HFFc6 (cell line): ENCODE measurements at places on chromosomes 2 and 18. TPM values are rescaled to one million over a fixed set of nuclear protein-coding genes. Genes with fewer than 3 reads are reported as not detected.
A peak's percentile ranks its signal among the peaks of the same experiment; 100 is the strongest.

NDUFV2 gene
- total RNA-seq: 156 to 186 TPM (median 156 TPM) in 3 replicates

CPS1 gene
- 2.2 to 4.8 TPM (median 2.8 TPM) in 3 replicates for total RNA-seq

CAPN14 gene
- total RNA-seq: 0.07 to 0.10 TPM in 2 of 3 replicates, not detected in the other

POTEE gene
- 0.29 to 0.35 TPM (median 0.32 TPM) in 3 replicates for total RNA-seq

AFTPH gene
- total RNA-seq: 17.6 to 23.7 TPM (median 18.3 TPM) in 3 replicates

GRCh38 chr2:43708891-43709290 is 32.7 kb upstream of the C1GALT1C1L start:
- no peak for DNase-seq
- H3K36me3 ChIP-seq: no peaks in the 10 kb centered on the region
- H3K4me1 ChIP-seq: peaks cover 25% of the 10 kb centered on the region

GRCh38 chr2:71776227-71776626 is 322.9 kb downstream of the DYSF start:
- no peaks in the 10 kb centered on the region for H3K36me3 ChIP-seq
- H3K4me1 ChIP-seq: peaks cover 12% of the 10 kb centered on the region; the same call in 1 of the 2 replicates
- H3K4me3 ChIP-seq: no peak overlapping the region
- DNase-seq: no peak
- no peak overlapping the region for H3K27ac ChIP-seq

- H3K27ac ChIP-seq: no peak overlapping the region
- H3K4me1 ChIP-seq: no peaks in the 10 kb centered on the region; the same call in 1 of the 2 replicates
- DNase-seq: peak; percentile 96
- peaks cover 10% of the 10 kb centered on the region; the same call in 1 of the 2 replicates for H3K36me3 ChIP-seq
- no peak overlapping the region for H3K4me3 ChIP-seq
- no peaks in the 10 kb centered on the region for H3K27me3 ChIP-seq
Measured at GRCh38 chr18:3603421-3604234, 153.7 kb downstream of the TGIF1 start.

GRCh38 chr2:219736209-219736608 is 108.8 kb downstream of the SLC4A3 start:
- H3K4me3 ChIP-seq: no peak overlapping the region
- H3K36me3 ChIP-seq: no peaks in the 10 kb centered on the region
- peaks cover 10% of the 10 kb centered on the region; the same call in 1 of the 2 replicates for H3K27me3 ChIP-seq
- DNase-seq: peak; percentile 76
- H3K4me1 ChIP-seq: peaks cover 21% of the 10 kb centered on the region
- no peak overlapping the region for H3K27ac ChIP-seq

GRCh38 chr18:40120796-40121391 is 1834.1 kb upstream of the PIK3C3 start:
- H3K27ac ChIP-seq: no peak overlapping the region
- no peaks in the 10 kb centered on the region for H3K4me1 ChIP-seq
- H3K27me3 ChIP-seq: no peaks in the 10 kb centered on the region
- DNase-seq: no peak
- no peaks in the 10 kb centered on the region for H3K36me3 ChIP-seq

DNA sequence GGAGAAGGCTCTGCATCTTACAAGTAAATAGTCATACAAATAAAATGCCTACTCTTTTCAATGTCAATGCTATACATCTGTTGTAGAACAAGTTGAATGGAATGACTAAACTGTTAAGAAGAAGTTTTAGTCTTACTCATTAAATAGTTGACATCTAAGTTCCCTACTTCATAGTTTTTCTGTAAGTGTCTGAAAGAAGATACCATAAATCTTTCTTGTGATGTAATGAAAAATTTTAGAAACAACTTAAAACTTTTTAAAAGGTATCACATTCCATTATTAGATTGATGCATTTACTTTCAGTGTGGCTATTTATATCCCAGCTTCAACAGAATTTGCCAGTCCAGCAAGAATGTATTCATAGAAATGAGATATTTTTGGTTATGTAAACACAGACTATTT is 185.2 kb upstream of the EPC2 start:
- H3K4me3 ChIP-seq: no peak overlapping the region
- H3K27ac ChIP-seq: no peak overlapping the region
- H3K27me3 ChIP-seq: no peaks in the 10 kb centered on the region
- peak; percentile 6 for DNase-seq

DNA sequence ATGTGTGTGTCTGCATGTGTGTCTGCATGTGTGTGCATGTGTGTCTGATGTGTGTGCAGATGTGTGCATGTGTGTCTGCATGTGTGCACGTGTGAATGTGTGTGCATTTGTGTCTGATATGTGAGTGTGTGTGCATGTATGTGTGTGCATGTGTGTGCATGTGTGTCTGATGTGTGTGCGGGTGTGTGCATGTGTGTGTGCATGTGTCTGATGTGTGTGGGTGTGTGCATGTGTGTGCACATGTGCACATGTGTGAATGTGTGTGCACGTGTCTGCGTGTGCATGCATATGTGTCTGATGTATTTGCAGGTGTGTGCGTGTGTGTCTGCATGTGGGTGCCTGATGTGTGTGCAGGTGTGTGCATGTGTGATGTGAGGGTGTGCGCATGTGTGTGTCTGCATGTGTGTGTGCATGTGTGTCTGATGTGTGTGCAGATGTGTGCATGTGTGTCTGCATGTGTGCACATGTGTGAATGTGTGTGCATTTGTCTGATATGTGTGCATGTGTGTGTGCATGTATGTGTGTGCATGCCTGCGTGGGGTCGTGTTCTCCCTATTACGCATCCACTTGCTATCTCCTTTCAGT is 470.1 kb upstream of the HS6ST1 start:
- H3K4me1 ChIP-seq: no peaks in the 10 kb centered on the region
- no peak overlapping the region for H3K4me3 ChIP-seq
- peaks cover 12% of the 10 kb centered on the region; the same call in 1 of the 2 replicates for H3K36me3 ChIP-seq
- no peak overlapping the region for H3K27ac ChIP-seq

DNA sequence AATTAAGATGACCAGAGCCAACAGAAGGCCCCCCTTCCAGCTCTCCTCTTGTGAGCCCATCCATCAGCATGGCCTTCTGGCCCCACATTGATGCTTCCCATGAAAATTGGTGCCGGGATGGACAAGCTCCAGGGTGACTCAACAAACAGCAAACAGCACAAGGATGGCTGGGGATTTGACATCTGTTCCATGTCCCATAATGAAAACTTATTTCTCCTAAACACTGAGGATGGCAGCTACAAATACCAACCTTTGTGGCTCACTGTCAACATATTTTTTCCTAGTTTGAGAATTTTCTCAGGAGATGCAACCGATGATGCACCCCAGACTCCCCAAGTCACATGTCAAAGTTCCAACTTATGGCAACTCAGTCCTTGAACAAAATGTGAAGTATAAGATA is 169.6 kb upstream of the SIX2 start:
- peaks cover 28% of the 10 kb centered on the region for H3K4me1 ChIP-seq
- H3K4me3 ChIP-seq: no peak overlapping the region
- no peak for DNase-seq
- H3K27me3 ChIP-seq: peaks cover 31% of the 10 kb centered on the region
- H3K27ac ChIP-seq: no peak overlapping the region

DNA sequence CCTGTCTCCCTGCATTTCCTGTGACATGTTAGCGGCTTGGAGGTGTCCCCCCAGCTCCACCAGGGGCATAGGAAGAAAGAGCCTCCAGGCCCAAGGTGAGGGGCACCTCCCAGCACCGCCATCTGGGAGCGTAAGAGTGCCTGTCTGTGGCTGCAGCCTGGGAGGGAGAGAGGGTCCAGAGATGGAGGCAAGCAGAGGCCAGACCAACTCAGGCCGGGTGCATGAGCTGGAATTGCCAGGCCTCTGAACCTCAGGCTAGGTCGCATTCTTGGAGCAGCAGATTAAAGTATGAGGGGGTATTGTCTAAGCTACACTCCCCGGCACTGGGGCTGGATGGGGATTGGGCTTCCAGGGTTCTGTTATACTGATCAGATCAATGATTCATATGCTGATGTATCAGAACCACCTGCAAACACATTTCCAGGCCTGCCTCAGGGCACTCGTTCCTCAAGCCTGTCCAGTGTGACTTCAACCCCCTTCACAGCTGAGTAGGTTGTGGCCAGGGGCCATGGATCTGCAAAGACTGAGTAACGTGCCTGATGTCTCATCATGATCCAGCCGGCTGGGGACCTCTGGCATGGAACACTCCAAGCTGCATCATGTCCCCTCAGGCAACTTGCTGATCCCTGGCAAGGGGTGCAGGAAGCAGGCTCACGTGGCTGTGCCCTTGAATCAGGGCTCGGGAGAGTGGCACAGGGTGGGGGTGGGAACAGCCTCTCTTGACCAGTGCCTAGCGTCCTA is 73.2 kb downstream of the HS1BP3 start:
- peaks cover 2% of the 10 kb centered on the region for H3K27me3 ChIP-seq
- peak; percentile 98 for DNase-seq
- peak overlapping the region; percentile 17 for H3K4me3 ChIP-seq
- H3K27ac ChIP-seq: peak overlapping the region; percentile 95

GRCh38 chr2:68831686-68832232 is 39.4 kb downstream of the BMP10 start:
- peaks cover 57% of the 10 kb centered on the region for H3K4me1 ChIP-seq
- no peaks in the 10 kb centered on the region; the same call in 1 of the 2 replicates for H3K27me3 ChIP-seq
- DNase-seq: peak; percentile 24
- peak overlapping the region; percentile 74 for H3K27ac ChIP-seq
- H3K4me3 ChIP-seq: no peak overlapping the region; the same call in 1 of the 2 replicates

- no peak for DNase-seq
- H3K36me3 ChIP-seq: peaks cover 54% of the 10 kb centered on the region
- H3K4me1 ChIP-seq: peaks cover 100% of the 10 kb centered on the region
- peaks cover 15% of the 10 kb centered on the region for H3K27me3 ChIP-seq
Measured at GRCh38 chr18:48938827-48939204, 11.9 kb downstream of the SMAD7 start.

DNA sequence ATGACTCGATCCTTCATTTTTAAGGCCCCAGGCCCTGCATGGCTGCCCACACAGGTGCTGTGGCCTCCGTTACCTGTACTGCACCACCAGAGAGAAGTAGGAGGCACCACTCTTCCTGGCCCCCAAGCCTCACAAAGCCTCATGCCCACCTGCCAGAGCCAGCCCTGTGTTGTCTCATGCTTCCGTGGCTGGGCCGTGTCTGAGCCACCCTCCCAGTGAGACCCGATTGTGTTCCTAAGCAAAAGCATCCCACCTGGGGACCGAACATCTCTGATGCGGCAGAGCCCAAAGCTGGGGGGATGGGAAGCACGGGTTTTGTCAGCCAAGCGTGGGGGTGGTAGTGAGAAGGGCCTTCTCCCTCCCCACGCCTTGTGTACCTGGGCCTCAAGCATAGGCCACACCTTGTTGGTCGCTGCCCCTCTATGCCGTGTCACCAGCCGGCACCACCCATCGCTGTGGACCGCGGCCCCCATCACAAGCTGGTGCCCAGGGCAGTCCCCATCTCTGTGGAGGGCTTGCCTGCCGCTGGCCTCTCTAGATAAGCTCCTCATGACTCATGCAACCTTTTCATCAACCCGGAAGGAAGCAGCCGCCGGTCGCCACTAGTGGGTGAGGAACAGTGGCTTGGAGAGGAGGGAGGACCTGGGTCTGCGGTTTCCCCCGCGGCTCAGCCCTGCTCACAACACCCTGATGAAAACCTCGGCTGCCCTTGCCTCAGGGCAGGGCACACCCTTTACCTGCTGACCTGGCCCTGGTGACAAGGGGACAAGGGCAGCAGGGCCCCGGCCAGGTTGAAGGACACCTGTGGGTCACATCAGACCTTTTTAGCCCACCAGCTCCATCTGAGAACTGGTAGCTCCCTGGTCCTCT is 2.7 kb upstream of the RNPEPL1 start:
- peaks cover 2% of the 10 kb centered on the region; the same call in 1 of the 2 replicates for H3K27me3 ChIP-seq
- H3K4me3 ChIP-seq: no peak overlapping the region
- peaks cover 60% of the 10 kb centered on the region for H3K4me1 ChIP-seq
- peaks cover 5% of the 10 kb centered on the region for H3K36me3 ChIP-seq

GRCh38 chr2:27735263-27735904 is 36.1 kb upstream of the MRPL33 start:
- no peaks in the 10 kb centered on the region; the same call in 1 of the 2 replicates for H3K27me3 ChIP-seq
- H3K27ac ChIP-seq: peak overlapping the region; percentile 67
- H3K4me1 ChIP-seq: peaks cover 37% of the 10 kb centered on the region

DNA sequence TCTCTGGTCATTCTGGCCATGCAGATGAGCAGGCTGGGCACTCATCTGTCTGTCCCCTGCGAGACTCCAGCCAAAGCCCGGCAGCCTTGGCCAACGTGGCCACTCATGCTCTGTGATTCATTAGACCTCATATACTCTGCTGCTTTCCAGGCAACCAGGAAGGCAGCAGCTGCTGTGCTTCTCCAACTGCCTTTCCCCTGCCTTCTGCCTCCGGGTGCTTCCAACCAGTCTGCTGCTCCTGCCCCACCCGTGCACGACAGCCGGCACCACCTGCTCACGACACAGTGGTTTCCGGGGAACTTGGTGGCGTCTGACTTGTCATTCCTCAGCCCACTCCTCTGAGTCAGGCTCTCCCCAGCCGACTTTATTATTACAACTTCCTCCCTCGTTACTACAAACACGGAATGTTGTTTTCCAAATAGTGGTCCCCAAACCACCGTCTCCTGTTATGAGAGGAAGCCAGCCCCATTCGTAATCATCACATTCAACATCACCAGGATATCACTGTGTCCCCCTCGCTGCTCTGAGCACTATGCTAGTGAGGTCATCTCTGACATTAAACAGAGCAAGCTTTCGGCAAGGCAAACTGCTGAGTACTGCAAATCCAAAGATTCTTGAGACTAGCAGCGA is 392.4 kb downstream of the ALK start:
- peaks cover 21% of the 10 kb centered on the region for H3K4me1 ChIP-seq
- H3K4me3 ChIP-seq: peak overlapping the region; percentile 77
- peaks cover 12% of the 10 kb centered on the region; the same call in 1 of the 2 replicates for H3K27me3 ChIP-seq
- H3K36me3 ChIP-seq: no peaks in the 10 kb centered on the region
- peak; percentile 81 for DNase-seq
- peak overlapping the region; percentile 88 for H3K27ac ChIP-seq
